ENCODE measurements at places on chromosomes 13 and 19.
A peak's percentile ranks its signal among the peaks of the same experiment; 100 is the strongest.

DNA sequence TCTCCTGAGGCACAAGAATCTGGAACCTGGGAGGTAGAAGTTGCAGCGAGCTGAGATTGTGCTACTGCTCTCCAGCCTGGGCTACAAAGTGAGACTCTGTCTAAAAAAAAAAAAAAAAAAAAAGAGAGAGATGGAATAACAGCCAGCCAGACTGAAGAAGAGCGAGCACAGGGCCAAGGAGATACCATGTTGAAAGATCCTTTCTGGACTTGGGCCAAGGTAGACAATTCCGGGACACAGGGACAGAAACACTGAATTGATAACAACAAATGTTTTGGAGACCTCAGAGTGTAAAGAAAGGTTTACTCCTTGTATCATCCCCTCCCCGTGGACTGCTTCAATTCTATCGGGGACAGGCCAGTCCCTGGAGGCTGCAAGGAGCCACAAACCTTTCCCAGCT is 4.6 kb downstream of the LPAR2 start:
- no peak overlapping the region for H3K27ac ChIP-seq
- no peak for DNase-seq
- no peaks in the 10 kb centered on the region for H3K36me3 ChIP-seq
- H3K27me3 ChIP-seq = no peaks in the 10 kb centered on the region
- H3K4me3 ChIP-seq = no peak overlapping the region

DNA sequence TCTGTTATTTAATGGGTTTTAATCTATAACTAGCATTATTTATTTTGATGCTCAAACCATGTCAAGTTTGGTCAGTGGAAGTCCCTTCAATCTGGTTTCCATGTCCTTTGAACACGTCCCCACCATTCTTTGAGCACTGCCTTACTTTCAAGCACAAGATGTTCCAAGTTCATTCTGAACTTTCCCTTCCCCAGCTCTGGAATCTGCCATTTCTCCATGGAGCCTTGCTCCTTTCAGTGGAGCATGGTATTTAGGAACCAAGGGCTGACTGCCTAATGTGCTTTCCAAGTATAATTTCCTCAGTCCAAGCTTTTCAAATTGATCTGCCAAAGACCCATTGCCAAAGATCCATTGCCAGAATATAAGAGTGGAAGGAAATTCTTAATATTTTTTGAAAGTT is 1.1 kb upstream of the ZNF546 start:
- H3K36me3 ChIP-seq = no peaks in the 10 kb centered on the region
- 0 out of 2 replicates have a peak, but pooled peaks cover 3% of the 10 kb centered on the region for H3K4me1 ChIP-seq
- H3K4me3 ChIP-seq = peak overlapping the region; percentile 89

DNA sequence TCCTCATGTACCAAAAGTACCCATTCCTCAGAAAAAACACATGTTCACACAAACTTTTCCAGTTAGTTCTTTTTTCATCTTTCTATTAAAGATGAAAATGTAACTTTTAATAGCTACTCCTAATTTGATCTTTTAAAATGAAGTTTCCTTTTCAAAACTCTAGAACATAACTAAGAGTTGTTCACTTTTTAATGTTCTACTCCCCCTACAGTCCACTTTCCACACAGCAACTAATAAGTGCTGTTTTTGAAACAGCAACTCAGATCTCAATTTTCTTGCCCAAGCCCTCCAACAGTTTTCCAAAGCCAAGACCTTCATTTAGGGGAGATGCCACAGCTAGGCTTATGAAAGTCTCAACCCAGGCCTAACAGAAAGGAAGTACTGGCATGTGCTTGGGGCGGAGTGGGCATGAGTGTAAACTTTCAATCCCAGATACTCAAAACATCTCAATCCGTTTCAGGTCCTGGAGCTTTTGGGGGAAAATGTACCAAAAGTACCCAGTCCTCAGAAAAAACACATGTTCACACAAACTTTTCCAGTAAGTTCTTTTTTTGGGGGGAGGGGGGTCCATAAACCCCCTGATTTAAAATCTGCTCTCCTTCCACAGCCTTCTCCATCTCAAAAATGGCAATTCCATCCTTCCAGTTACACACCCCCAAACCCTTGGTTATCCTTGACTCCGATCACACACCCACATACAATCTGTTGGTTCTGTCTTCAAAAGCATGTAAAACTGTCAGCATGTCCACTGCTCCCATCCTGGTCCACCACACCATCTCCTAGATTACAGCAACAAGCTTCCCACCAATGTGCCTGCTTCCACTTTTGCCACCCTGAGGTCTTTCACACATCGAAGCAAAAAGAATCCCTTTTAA is 2.0 kb downstream of the FBL start:
- H3K27me3 ChIP-seq = no peaks in the 10 kb centered on the region
- H3K27ac ChIP-seq = peak overlapping the region; percentile 71
- H3K36me3 ChIP-seq = peaks cover 8% of the 10 kb centered on the region
- peak; percentile 72 for DNase-seq
- H3K4me1 ChIP-seq = peaks cover 30% of the 10 kb centered on the region
- peak overlapping the region; percentile 98 for H3K4me3 ChIP-seq

- H3K27me3 ChIP-seq = no peaks in the 10 kb centered on the region
- H3K27ac ChIP-seq = no peak overlapping the region
- no peak for DNase-seq
- no peaks in the 10 kb centered on the region for H3K36me3 ChIP-seq
- no peak overlapping the region for H3K4me3 ChIP-seq
These were observed 86.5 kb downstream of the DACH1 start for GRCh38 chr13:71780546-71780945.

GRCh38 chr13:64057372-64058020 is 2641.8 kb upstream of the PCDH20 start:
- no peak overlapping the region for H3K4me3 ChIP-seq
- no peaks in the 10 kb centered on the region for H3K27me3 ChIP-seq
- no peak for DNase-seq
- no peaks in the 10 kb centered on the region for H3K36me3 ChIP-seq
- no peaks in the 10 kb centered on the region for H3K4me1 ChIP-seq

DNA sequence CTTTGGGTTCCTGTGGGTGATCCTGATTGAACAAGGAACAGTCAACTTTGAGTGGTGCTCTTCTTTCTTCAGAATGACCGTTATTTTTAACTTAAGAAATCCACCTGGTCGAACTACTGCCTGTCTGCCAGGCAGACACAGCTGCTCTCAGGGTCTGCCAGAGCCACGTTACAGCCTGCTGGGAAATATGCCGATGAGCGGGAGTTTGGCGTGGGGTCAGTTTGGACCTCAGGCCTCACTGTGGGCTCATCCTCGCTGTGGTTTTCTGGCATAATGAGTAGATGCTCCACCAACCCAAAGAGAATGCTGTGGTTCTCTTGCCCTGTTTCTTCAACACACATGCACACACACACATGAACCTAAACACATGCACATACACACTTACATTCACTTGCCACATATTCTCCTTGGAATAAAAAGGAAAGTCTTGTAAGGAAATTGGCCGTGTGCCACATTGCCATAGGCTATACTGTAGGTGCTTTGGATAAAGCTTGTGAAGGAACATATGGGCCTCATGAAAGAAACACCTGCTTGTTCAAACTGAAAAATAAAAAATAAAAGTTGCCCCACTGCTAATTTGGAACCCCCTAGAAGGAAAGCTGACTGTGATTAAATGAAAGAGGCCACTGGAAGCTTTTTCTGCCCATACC is 598.7 kb upstream of the KLF12 start:
- no peak for DNase-seq
- no peak overlapping the region for H3K4me3 ChIP-seq
- no peaks in the 10 kb centered on the region for H3K36me3 ChIP-seq
- no peak overlapping the region for H3K27ac ChIP-seq

- no peak overlapping the region for H3K27ac ChIP-seq
- H3K36me3 ChIP-seq = no peaks in the 10 kb centered on the region
- H3K4me3 ChIP-seq = no peak overlapping the region
- H3K4me1 ChIP-seq = no peaks in the 10 kb centered on the region
These were observed 12.5 kb downstream of the FAM124A start for GRCh38 chr13:51234676-51235075.

GRCh38 chr13:43764349-43764748 is 22.4 kb downstream of the ENOX1 start:
- no peaks in the 10 kb centered on the region for H3K27me3 ChIP-seq
- H3K27ac ChIP-seq = no peak overlapping the region
- no peak overlapping the region for H3K4me3 ChIP-seq
- H3K36me3 ChIP-seq = no peaks in the 10 kb centered on the region
- no peak for DNase-seq
- H3K4me1 ChIP-seq = no peaks in the 10 kb centered on the region

- no peaks in the 10 kb centered on the region for H3K36me3 ChIP-seq
- H3K4me1 ChIP-seq = no peaks in the 10 kb centered on the region
- H3K27me3 ChIP-seq = peaks cover 74% of the 10 kb centered on the region
- no peak within 1 kb of the TSS for H3K27ac ChIP-seq
These were observed at the start of gene OLFM2 for GRCh38 chr19:9936326-9937000. Gene OLFM2, minus strand, starts transcription at chr19:9936515. Its CDS starts 149 bp downstream, at chr19:9936366.

- H3K4me1 ChIP-seq = 0 out of 2 replicates have a peak, but pooled peaks cover 7% of the 10 kb centered on the region
- H3K27ac ChIP-seq = no peak overlapping the region
- DNase-seq = no peak
These were observed 9.2 kb downstream of the CFD start for GRCh38 chr19:868458-869244.

DNA sequence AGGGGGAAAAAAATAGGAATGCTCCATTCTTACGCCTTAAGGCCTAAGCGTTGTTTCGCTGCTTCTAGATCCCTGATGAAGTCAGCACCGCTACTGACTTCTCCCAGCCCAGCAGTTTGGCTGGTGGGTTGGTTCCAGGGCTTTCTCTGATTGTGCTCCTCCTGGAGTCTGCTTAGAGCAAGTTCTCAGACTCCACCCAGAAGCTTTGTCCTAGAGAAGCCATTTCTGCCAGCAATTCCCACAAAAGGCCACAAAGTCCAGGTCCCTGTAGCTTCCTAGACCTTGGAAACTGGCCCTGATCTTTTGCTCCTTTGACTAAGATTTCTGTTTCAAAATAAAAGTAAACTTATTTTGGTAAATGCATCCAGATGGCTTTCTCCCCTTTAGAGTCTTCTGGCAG is 65.4 kb downstream of the KCTD12 start:
- H3K27ac ChIP-seq = no peak overlapping the region
- no peaks in the 10 kb centered on the region for H3K36me3 ChIP-seq
- no peak for DNase-seq
- H3K27me3 ChIP-seq = no peaks in the 10 kb centered on the region
- H3K4me3 ChIP-seq = no peak overlapping the region

DNA sequence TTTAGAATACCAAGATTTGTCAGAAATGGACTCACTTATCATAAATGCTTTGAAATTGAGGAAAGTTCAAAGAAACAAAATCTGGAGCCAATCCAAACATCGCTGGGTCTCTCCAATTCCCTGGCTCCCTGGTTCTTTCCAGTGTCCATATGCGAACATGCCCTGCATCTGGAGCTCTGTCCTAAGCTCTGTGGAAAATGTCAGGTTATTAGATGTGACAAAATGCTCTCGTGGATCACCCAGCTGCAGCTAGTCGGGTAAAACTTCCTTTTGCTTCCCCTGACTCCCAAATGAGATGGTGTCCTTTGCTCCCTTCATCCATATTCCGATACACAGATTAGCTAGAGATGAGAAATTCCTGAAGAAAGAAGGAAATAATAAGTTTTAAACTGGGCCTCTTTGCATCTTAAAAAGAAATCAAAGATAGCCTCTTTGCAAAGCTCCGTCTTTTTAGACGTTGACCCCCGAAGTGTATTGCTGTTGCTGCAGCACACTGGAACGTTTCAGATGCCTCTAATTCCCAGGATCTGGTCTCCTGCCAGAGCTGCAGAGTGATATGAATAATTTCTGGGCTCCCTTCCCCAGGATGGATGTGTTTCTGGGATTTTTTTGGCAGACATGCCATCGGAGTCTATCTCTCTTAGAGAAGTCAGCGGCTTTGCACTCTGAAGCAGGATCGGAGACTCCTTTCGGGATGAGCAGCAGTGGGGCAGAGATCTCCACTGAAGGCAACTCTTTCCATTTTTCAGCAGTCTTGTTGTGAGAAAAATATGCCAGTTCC is 102.9 kb downstream of the TEX26 start:
- peaks cover 11% of the 10 kb centered on the region for H3K4me1 ChIP-seq
- peaks cover 63% of the 10 kb centered on the region for H3K27me3 ChIP-seq
- H3K27ac ChIP-seq = no peak overlapping the region
- H3K4me3 ChIP-seq = no peak overlapping the region

GRCh38 chr13:80047406-80047805 is 293.5 kb downstream of the SPRY2 start:
- DNase-seq = no peak
- no peak overlapping the region for H3K27ac ChIP-seq
- no peak overlapping the region for H3K4me3 ChIP-seq
- H3K4me1 ChIP-seq = peaks cover 22% of the 10 kb centered on the region

DNA sequence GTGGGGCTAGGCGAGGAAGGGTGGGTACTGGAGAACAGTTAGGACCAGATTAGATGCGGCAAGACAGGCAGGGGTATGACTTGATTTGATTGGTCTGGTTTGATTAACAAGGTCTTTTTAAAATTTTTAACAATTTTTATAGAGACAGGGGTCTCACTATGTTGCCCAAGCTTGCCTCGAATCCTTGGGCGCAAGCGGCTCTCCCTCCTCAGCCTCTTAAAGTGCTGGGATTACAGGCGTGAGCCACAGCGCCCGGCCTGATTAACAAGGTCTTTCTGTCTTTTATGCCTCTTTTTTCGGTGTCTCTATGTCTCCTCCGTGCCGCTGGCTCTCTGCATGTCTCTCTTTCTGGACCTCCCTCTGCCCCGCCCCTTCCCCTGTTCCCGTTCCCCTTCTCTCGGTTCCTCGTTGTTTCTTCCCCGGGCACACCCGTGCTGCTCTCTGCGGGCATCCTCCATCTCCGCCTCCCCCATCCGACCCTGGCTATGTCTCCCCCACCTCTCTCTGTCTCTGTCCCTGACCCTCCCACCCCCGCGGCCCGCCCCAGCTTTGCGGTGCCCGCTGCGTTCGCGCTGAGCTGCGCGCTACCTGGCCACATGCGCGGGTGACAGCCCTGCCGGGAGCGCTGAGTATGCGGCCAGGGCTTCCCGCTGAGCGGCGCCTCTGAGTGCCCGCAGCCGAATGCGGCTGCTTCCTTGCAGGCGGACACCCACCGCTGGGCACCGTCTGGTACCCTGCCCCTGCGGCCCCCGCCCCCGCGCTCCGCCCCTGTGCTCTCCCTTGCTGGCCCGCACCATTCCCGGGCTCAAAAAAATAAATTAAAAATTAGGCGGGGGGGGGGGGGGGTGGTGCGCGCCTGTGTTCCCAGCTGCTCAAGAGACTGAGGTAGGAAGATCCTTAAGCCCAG is 8.1 kb upstream of the SDHAF1 start:
- H3K4me1 ChIP-seq = no peaks in the 10 kb centered on the region
- DNase-seq = no peak
- peaks cover 48% of the 10 kb centered on the region for H3K27me3 ChIP-seq
- peak overlapping the region; percentile 36 for H3K4me3 ChIP-seq

- H3K4me1 ChIP-seq = peaks cover 6% of the 10 kb centered on the region
- H3K27ac ChIP-seq = no peak overlapping the region
- no peak for DNase-seq
- H3K4me3 ChIP-seq = no peak overlapping the region
- peaks cover 4% of the 10 kb centered on the region for H3K36me3 ChIP-seq
These were observed 6.2 kb downstream of the ILF3 start for GRCh38 chr19:10660346-10660745.

- H3K4me3 ChIP-seq = no peak overlapping the region
- no peak overlapping the region for H3K27ac ChIP-seq
- DNase-seq = no peak
- H3K4me1 ChIP-seq = no peaks in the 10 kb centered on the region
- H3K27me3 ChIP-seq = no peaks in the 10 kb centered on the region
These were observed 300.2 kb downstream of the DCLK1 start for GRCh38 chr13:35830850-35831450.

Measured in MM.1S (cell line).